ENCODE measurements at places on chromosomes 1 and 21.
A peak's percentile ranks its signal among the peaks of the same experiment; 100 is the strongest.

DNA sequence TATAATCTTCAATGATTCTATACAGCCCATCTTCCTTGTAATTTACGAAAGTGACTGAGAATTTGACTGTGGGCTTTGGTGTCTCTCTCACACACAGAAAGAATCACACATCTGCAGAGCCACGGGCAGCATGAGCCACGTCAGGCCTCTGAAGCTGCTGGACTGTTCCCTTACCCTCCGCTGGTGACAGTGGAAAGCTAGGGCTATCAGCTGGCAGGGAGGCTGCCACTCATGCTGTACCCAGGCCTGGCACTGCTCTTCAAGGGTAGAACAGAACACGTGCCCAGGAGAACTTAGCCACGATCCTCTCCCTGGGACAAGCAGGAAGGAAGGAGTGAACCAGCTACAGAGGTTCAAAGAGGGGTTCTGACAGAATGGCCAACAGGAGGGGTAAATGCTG, 90.7 kb downstream of the JAK1 start:
- no peak for DNase-seq

DNA sequence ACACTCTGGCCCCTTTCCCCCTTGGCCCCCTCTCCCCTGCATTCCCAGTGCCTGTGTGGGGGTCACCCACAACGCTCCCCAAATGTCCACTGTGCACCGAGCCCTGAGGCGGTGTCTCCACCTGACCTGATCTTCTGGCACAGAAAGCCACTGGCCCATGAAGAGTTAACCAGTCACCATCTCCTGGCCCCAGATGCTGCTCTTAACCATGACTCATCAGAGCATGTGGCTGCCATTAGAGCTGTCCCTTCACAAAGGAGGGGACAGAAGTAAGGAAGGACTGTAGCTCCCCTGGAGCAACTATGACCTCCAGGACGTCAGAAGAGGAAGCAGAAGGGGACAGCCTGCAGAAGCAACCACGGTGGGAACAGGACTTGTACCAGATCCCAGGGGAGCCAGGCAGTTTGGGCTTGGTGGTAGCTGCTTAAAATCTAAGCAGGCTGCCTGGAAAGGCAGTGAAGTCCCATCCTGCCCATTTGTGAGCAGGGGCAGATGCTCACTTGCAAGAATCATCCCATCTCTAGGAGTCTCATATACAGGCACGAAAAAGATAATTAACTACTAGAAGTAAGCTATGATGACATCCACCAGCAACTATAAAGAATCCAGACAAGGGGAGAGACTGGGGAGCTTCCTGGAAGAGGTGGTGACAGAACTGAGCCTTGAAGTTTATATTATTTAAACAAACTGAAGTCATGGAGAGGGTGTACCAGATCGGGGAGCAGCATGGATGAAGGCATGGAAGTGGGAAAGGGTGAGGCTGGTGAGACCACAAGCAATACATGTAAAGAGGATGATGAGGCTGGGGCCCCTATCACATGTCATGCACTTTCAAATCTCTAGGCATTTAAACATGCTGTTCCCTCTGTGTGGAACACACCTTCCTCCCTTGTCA, 1.1 kb upstream of the TTC39A start:
- no peak for DNase-seq

GRCh38 chr1:151193304-151193703, 3.3 kb upstream of the VPS72 start:
- no peak for DNase-seq

GRCh38 chr1:5447503-5447960, 544.7 kb downstream of the NPHP4 start:
- no peak for DNase-seq

DNA sequence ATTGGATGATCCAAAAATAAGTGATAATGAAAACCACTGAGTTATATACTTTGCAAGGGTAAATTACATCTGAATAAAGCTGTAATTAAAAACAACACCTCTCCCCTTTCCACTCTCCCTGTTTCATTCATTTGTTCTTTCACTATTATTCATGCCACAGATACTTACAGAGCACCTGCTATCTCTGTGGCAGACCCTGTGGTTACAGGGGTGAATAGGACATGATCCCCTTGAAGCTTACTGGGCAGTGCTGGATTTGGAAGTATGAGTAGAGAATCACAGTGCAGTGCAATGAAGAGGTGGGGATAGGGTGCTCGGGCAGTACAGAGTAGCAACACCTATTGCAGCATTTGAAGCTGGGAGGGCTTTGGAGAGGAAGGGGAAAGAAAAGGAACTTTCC, 21.7 kb downstream of the ARV1 start:
- no peak for DNase-seq

- DNase-seq = no peak
These were observed 7.4 kb downstream of the CLCC1 start for GRCh38 chr1:108955881-108956280.

GRCh38 chr1:38135625-38136414, 89.2 kb upstream of the POU3F1 start:
- DNase-seq = no peak

DNA sequence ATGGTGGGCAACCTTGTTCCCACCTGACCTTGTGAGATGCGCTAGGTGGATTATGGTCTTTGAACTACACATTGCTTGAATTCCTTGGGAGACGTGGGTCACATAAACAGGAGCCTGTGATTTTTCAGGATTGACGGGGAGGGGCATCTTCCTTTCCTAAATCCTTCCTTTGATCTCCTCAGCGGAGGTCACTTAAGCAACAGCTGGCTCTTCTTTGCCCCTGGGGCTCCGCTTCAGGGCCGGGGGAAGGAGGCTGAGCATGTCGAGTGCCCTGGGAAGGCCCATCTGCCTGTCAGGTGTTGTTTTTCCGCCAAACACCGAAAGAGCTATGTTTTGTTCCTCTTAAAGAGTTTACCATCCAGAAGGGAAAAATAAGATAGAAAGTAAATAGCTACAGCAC, 40.6 kb downstream of the KIF26B start:
- no peak for DNase-seq

DNA sequence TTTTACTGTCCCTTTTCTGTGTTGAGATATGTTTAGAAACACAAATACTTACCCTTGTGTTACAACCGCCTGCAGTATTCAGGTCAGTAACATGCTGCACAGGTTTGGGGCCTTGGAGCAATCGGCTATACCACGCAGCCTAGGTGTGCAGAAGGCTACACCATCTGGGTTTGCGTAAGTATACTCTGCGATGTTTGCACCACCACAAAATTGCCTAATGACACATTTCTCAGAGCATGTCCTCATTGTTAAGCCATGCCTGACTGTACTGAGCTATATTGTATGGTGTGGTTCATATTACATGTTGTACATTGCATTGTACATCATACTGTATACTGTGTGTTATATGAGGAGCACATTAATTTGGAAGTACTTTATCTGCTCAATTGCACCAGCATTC, 247.4 kb downstream of the RHOU start:
- no peak for DNase-seq

DNA sequence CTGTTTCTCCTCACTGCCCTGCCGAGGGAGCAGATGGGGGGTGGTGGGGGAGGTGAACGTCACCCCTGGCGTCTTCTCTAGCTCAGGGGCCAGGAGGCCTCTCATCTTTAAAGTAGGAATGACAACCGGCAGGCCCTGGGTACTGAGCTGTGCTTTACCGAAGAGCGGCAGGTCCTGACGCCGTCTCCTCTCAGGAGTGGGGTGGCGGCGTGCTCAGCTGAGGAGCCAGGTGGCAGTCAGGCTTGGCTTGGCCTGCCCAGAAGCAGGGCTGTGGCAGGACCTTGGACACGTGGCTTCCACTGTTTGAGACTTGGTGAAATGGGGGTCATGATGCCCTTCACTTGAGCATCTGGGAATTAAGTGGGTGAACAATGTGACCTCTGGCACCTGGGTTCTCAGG, 3.1 kb downstream of the RER1 start:
- DNase-seq = no peak

- peak; percentile 68 for DNase-seq
These were observed 2.4 kb downstream of the UROD start for GRCh38 chr1:45014321-45015028.

DNA sequence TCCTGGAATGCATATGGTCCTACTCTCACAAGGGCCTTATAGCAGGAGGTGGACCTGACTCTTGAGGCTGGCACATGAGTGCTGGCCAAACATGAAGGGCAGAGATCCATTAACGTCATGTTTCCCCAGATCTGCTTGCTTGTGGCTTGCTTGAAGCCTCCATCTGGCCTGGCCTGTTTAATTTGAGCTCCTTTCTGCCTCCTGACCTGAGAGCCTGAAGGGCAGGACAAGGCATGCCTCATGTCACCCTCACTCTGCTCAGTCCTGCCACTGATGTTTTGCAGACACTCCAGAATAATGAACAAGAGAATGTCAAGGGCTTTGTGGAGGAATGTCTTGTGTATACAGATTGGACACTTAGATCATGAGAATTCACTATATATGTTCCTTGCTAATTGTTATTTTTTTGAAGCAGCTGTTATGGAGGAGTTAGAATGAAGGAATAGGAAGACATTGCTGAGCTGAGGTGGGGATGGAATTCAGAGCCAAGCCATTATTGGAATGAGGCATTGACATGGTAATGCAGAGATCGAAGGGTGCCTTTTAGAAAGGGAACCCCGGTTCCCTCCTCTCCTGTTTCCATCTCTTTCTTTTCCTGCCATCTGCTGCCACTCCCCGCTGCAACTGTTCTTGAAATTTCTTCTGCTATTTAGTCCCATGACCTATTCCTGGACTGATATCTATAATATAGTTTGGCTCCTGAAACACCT, 457.0 kb upstream of the PROX1 start:
- DNase-seq = no peak

DNA sequence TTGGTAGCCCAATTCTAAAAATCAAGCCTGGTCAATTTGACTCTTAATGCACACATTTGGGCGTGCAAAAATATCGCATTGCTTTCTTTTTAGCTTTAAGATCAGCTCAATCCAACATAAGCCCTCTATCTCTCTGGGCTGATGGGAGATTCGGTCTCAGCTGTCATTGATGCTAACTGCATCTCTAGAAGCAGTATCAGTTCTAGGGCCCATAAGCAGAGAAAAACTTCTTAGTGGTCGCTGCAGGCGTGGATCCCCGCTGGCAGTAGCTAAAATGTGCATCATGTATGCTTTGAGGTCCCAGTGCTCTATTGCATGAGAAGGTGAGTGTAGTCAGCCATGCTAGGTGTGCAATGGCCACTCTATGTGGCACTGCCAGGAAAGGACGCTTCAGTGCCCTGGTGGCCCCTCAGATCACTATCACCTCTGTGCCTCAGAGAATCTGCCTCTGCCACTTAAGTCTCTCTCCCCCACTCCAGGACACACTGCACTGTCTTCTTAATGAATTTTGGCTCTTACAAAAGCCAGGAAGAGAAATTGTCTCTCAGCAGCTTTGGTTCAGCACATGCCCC, 79.7 kb upstream of the GADD45A start:
- DNase-seq = no peak

DNA sequence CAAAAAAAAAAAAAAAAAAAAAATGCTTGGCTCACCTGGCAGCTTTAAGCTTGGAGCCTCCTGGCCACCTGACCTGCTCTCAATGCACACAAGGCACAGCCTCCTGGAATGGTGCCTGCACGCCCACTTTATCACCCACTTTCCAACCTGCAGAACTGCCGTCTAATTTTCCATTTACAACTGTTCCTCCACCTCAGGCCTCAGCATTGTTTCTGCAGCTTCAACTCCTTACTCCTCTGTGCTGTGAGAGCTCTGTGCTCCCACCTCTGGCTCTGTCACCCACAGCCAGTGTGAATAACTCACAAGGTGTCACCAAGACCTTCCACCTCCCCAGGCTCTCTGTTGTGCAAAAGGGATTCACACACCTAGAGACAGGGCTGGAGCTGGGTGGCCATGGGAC, 38.7 kb upstream of the GPR157 start:
- DNase-seq = no peak

- DNase-seq = no peak
These were observed 282.1 kb downstream of the RPS6KC1 start for GRCh38 chr1:213333121-213333520.
